Thoracic aorta (tissue), 2 donors: ENCODE measurements at places on chromosomes 1 and 21. TPM values are rescaled to one million over a fixed set of nuclear protein-coding genes. Genes with fewer than 3 reads are reported as not detected.

GRCh38 chr1:42889264-42889663, 42.9 kb downstream of the ZNF691 start:
- H3K4me1 ChIP-seq: no peaks in the 10 kb centered on the region
- DNase-seq: no peak
- no peak overlapping the region for H3K27ac ChIP-seq
- no peaks in the 10 kb centered on the region for H3K36me3 ChIP-seq
- no peaks in the 10 kb centered on the region for H3K27me3 ChIP-seq

GRCh38 chr1:226568077-226568831, 19.7 kb downstream of the STUM start:
- H3K4me3 ChIP-seq: no peak overlapping the region
- H3K27me3 ChIP-seq: no peaks in the 10 kb centered on the region
- H3K4me1 ChIP-seq: peaks cover 23% of the 10 kb centered on the region
- H3K36me3 ChIP-seq: no peaks in the 10 kb centered on the region

GRCh38 chr1:204846546-204846945, 24.1 kb upstream of the NFASC start:
- H3K27me3 ChIP-seq: no peaks in the 10 kb centered on the region
- DNase-seq: no peak
- H3K36me3 ChIP-seq: no peaks in the 10 kb centered on the region

- H3K27ac ChIP-seq: no peak overlapping the region
- no peak for DNase-seq
- no peak overlapping the region for H3K4me3 ChIP-seq
- peaks cover 15% of the 10 kb centered on the region for H3K4me1 ChIP-seq
- H3K36me3 ChIP-seq: peaks cover 9% of the 10 kb centered on the region
Observed at GRCh38 chr1:180003026-180003695, 48.6 kb downstream of the CEP350 start.

GRCh38 chr1:9265037-9265436, 27.7 kb upstream of the SPSB1 start:
- H3K27ac ChIP-seq: no peak overlapping the region
- peaks cover 37% of the 10 kb centered on the region for H3K36me3 ChIP-seq
- no peak overlapping the region for H3K4me3 ChIP-seq
- no peak for DNase-seq
- no peaks in the 10 kb centered on the region for H3K27me3 ChIP-seq

ELF3 gene
- 4.9 TPM for total RNA-seq
